ENCODE measurements at places on chromosomes 12 and 14.

GRCh38 chr14:102968306-102968705 lies 45.8 kb downstream of the AMN start:
- DNase-seq, result no peak
- H3K27ac ChIP-seq, result no peak overlapping the region
- no peaks in the 10 kb centered on the region for H3K27me3 ChIP-seq

DNA sequence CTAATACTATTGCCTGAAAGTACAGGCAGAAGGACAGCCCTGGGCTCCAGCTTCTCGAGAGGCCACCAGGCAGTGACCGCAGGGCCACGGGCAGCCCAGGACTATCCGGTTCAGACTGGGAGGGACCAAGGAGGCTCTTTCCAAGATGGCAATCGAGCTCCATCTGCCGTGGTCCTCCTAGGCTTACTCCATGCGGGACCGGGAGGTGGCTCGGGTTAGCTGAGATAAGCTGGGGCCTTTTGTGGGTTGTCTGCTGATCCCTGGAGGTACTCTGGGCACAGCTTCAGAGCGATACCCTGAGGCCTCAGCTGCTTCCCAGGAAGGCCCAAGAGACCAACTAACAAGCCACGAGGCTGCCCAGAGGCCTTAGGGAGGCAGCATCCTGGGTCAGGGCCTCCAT lies 33.1 kb downstream of the SNRNP35 start:
- DNase-seq, result no peak
- H3K4me3 ChIP-seq, result no peak overlapping the region
- no peaks in the 10 kb centered on the region for H3K27me3 ChIP-seq
- no peaks in the 10 kb centered on the region for H3K4me1 ChIP-seq
- no peak overlapping the region for H3K27ac ChIP-seq

DNA sequence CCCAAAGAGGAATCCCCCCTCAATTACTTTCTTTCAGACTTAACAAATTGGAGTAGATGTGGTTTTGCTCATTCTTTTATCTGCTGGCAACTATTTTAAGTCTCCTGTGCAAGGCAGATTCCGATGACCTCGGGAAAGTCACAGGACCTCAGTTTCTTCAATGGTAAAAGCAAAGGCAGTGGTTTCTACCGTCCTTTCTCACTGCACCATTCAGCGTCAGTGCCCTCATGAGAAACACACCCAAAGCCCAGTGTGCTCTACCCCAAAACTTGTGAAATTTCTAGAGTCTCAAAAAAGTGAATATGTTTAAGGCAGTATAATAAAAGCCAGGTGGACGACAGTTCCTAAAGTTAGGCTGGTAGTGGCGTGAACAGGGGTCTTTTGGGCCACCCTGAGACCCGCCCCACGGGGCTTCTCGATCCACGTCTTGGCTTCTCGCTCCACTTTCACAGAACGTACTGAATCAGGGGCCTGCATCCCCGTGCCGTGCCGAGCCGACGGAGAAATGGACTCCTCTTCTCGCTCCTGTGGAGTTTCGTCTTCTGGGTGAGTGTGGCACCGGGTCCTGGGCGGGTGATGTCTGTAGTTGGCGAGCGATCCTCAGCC lies 1.3 kb upstream of the ARHGAP5 start:
- peaks cover 14% of the 10 kb centered on the region for H3K4me1 ChIP-seq
- peak; percentile 73 for DNase-seq
- peak overlapping the region; percentile 98 for H3K27ac ChIP-seq
- H3K36me3 ChIP-seq, result no peaks in the 10 kb centered on the region
- H3K27me3 ChIP-seq, result no peaks in the 10 kb centered on the region

DNA sequence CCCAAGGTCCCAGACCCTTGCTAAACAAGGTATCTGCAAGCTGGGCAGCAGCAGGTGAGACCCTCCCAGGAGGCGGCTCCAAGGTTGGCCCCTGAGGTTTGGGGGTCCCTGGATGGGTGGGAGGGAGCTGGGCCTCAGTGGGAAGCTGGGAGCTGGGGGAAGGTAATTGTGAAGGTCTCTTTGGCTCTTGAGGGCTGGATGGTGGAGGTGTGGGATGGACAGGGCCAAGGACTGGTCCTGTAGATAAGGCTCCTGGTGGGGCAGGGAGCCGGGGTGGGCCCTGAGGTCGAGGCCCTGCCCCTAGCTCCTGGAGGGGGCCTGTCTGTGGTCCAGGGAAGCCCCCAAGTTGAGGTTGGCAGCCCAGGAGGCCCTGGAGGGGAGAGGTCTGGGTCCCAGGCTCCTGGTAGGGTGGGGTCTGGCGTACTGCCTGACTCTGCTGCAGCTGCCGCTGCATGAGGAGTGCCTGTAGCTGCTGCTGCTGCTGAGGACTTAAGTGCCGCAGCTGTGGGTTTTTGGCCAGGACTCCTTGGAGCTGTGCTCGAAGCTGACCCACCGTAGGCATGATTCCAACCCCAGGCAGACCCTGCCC lies 13.1 kb upstream of the PRKAG1 start:
- no peak overlapping the region for H3K4me3 ChIP-seq
- no peaks in the 10 kb centered on the region for H3K36me3 ChIP-seq
- H3K27me3 ChIP-seq, result no peaks in the 10 kb centered on the region

GRCh38 chr12:50215033-50215432 lies 47.9 kb upstream of the CERS5 start:
- H3K27me3 ChIP-seq, result no peaks in the 10 kb centered on the region
- peaks cover 10% of the 10 kb centered on the region for H3K4me1 ChIP-seq
- H3K36me3 ChIP-seq, result no peaks in the 10 kb centered on the region
- no peak for DNase-seq
- H3K27ac ChIP-seq, result no peak overlapping the region

Measured in hepatocyte (in vitro differentiated cells).